ENCODE measurements at places on chromosomes 7 and 10.

GRCh38 chr10:73017955-73018480 is 63.4 kb upstream of the PLA2G12B start:
- no peak for DNase-seq

GRCh38 chr10:75399461-75400162 is 2.0 kb downstream of the ZNF503 start:
- peak; percentile 42 for DNase-seq

DNA sequence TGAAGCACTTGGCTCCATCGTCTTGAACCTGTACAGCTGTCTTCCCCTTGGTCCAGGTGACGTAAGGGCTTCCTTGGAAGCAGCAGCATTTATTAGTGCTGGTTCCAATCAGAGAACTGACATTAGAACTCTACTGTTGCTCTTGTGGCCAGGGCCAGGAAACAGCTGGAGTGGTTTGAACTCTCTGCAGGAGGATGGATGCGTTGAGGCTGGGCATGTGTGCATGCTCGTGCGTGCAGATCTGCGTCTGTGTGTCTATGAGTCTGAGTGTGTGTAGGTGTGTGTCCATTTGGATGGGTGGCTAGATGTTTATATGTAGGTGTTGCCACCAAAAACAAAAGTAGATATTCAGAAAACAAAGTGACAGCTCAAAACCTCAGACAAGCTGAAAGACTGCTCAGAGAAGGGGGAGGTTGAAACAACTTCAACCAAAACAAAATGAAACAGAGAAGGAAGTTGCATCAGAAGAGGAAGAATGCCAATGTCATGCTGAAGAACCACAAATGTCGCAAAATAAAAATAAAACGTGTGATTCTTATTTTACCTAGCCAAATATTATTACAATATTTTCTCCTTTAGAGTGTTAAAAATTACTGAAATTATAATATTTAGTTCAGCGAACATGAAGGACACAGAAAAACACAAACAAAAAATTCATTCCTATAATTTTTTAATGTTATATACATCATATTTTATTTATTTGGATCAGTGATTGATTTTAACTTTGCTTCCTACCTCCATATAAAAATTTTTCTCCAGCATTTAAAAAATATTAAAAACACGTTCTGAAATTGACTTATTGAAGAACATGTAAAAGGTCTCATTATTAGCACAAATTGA is 96.1 kb upstream of the MKLN1 start:
- DNase-seq, result no peak

- DNase-seq, result no peak
Observed at GRCh38 chr10:86252079-86252478, 114.5 kb downstream of the GRID1 start.

- DNase-seq, result no peak
Observed at GRCh38 chr7:28723336-28723735, 234.8 kb downstream of the TRIL start.

Data from COR-L47 (cell line).